Stomach (tissue), 19 donors: ENCODE measurements at places on chromosomes 6 and 20. TPM values are rescaled to one million over a fixed set of nuclear protein-coding genes. Genes with fewer than 3 reads are reported as not detected.
A peak's percentile ranks its signal among the peaks of the same experiment; 100 is the strongest.

GRCh38 chr6:15145821-15146220 is 100.0 kb upstream of the JARID2 start:
- no peaks in the 10 kb centered on the region for H3K27me3 ChIP-seq
- no peaks in the 10 kb centered on the region for H3K36me3 ChIP-seq
- no peak for DNase-seq
- no peaks in the 10 kb centered on the region for H3K4me1 ChIP-seq

- H3K27ac ChIP-seq, result no peak overlapping the region
- no peak overlapping the region for H3K4me3 ChIP-seq
Observed at GRCh38 chr6:107866606-107867301, 42.6 kb upstream of the SCML4 start.

GRCh38 chr6:2630359-2630758 is 120.4 kb downstream of the MYLK4 start:
- H3K4me3 ChIP-seq, result no peak overlapping the region
- no peaks in the 10 kb centered on the region for H3K36me3 ChIP-seq
- no peaks in the 10 kb centered on the region for H3K27me3 ChIP-seq
- peak; percentile 19 for DNase-seq
- H3K4me1 ChIP-seq, result peaks cover 30% of the 10 kb centered on the region
- H3K27ac ChIP-seq, result no peak overlapping the region

KIZ gene
- 13.0 TPM for total RNA-seq

PLA2G7 gene
- total RNA-seq, result 2.4 TPM
